ENCODE measurements at places on chromosomes 12 and 14.

DNA sequence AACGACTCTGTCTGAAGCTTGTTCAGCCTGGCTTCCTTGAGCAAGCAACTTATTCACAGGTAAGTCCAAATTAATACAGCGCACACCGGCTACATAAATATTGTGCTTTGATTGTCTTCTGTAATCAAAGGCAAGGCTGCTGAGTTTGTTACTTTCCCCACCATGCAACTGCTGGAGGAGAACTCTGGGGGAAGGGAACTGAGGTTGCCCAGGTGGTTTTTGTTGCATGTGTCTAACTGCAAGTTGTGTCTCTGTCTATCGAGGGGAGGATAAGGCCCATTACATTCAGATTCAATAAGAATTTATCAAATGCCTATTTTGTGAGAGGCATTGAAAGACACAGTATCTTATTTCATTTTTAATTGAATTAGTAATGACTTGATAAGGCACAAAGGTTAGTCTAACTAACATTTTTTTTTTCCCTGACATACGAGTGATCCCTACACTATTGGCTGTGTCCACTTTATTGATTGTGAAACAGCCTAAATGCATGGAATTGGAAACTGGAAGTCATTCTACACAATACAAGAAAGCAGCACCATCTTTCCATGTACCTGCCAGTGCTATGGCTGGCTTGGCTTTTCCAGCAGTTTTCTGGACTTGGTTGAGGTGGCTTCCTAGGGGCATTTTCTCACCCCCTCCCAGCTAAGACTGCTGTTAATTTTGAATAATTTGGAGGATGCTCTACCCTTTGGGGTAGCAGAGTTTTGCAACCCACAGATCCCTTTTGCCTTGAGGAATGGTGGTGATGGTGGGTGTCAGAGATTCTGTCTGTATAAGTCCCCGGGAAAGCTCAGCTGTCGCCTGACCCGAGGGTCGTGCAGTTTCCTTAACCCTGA is 951 bp upstream of the CHST11 start:
- no peak for DNase-seq

DNA sequence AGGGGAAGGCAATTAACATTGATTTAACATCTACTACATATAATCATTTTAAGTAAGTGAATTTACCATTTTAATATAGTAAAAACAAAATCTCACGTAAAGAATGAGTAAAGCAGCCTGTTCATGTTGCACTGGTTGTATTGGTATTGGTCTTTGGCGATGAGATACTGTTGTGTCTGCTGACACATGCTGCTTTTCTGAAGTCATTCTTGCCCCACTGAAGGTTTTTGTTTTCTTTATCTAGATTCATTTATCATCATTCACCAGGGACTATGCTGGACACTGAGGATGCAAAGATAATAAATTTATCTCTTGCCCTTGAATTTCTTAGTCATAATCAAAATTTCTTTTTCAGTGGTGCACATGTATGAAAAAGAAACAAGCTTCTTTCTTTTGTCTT is 246.2 kb upstream of the NPAS3 start:
- no peak for DNase-seq

DNA sequence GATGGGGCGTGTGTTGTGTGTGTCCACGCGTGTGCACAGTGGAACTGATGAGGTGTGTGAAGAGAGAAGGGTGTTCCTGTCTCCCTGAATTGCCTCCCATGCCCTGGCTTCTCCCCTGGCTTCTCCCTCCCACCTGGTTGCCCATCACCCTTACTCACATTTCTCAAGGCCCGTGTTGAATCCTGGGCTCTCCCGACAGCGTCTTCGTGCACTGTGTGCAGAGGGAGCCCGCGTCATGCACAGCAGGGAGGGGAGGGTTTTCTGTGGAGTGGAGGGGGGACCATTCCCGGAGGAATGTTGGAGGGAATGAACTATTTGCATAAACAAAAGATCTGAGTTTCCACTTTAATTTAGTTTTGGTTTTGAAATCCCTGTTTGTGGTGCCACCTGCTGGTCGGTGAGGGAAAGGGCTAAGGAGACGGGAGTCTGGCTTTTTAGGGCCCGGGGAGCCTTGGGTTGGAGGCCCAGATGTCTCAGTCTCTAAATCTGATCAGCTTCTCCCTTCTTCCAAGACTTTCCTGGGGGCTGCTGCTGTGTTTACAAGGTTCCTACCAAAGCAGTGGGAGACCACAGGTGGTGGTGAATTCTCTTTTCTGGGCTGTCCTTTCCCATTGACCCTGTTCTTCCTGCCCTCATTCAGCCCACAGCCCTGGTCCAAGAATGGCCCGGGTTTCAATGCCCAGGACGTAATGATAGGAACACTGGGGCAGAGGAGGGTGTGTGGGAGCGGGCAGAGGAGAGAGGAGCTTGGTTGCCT is at the start of gene C1R:
Gene C1R, minus strand, starts transcription at position 217 of the 757 bp plus-strand sequence. Its CDS starts 57 bp downstream, at position 160.
- peak; percentile 44 for DNase-seq

GRCh38 chr14:43308421-43309110 is 1198.5 kb downstream of the FSCB start:
- no peak for DNase-seq

GRCh38 chr12:41336041-41336549 is 148.0 kb downstream of the PDZRN4 start:
- DNase-seq: peak; percentile 33

GRCh38 chr12:79373896-79374499 is 316.8 kb downstream of the PAWR start:
- no peak for DNase-seq

DNA sequence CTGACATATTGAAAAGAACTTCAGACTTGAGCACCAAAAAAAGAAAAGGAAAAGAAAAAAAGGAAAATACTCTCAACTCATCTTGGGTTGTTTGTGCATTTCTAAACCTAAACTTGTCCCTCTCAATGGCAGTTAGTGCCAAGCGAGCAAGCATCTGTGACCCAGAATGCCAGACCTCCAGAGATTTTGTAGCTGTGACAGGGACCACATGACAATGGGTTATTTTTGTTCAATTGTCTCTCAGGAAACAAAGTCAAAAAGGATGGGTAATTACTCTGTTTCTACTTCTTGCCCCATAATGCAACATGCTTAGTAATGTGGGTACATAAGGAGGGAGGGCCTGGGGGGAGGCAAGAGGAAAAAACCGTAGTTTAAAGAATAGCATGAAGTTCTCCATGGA is 285.7 kb upstream of the RTL1 start:
- no peak for DNase-seq

DNA sequence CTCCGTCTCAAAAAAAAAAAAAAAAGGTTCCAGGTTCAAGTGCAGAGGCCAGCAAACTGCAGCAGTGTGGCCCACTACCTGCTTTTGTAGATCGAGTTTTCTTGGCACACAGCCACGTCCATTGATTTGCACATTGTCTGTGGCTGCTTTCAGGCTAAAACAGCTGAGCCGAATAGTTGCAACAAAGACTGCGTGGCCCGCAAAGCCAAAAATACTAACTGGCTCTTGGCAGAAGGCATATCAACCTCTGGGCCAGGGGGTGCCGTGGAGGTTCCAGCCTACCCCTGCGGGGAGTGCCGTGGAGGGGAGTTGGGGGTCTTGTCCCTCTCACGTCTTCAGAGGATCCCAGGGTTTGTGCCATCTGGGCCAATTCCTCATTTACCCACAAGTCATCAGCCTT is 170.1 kb downstream of the ADGRD1 start:
- DNase-seq: no peak

DNA sequence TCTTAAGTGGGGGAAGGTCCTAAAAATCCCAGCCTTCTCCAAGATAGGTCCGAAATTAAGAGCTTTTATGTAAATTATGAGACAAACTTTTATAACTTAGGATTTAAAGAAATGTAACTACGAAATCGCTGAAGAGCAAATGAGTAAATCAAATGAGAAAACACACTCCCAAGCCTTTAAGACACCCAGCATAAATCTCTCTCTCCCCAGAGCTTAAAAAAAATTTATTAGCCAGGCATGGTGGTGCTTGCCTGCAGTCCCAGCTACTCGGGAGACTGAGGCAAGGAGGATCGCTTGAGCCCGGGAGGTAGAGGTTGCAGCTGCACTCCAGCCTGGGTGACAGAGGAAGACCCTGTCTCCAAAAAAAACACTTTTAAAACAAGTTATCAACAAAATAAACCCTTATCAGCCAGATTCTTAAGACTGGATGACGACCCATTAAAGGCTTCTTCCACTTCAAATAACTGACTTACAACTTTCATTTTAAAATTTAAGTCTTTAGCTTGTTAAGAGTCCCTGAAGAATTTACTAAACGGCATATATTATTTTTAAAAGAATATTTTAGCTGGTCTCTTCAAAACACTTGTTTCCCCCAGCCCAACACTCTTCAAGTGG is 3.2 kb downstream of the PTGES3 start:
- DNase-seq: no peak

DNA sequence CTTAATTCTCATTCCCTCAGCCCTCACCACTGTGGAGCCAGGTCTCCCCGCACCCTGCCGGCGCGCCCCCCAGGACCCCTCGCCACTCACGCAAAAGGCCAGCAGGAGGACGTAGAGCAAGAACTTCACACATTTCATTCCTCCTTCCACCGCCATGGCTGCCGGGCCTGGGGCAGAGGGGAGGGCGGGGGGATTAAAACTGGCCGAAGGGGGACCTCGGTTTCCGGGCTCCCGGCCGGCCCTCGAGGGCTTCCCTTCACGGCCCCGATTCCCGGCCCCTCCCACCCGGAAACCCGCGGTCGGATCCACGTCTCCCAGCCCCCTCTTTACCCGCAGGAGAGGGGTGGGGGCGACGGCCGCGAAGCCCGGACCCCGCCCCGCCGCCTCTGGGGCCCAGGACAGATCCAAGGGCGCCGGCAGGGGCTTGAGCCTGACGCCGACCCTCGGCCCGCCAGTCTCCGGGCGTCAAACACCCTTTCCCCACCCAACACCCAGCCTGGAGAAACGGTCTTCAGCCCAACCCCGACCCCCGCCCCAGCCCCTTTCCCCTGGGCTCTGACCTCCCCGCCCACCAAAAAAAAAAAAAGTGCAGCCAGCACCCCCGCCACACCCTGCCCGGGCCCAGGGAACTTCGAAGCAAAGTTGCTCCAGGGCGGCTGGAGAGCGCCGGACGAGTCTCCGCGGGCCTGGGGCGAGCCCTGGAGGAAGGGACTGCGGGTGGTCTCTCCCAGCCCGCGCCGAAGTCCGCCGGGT is 447 bp downstream of the CD63 start:
- peak; percentile 87 for DNase-seq

DNA sequence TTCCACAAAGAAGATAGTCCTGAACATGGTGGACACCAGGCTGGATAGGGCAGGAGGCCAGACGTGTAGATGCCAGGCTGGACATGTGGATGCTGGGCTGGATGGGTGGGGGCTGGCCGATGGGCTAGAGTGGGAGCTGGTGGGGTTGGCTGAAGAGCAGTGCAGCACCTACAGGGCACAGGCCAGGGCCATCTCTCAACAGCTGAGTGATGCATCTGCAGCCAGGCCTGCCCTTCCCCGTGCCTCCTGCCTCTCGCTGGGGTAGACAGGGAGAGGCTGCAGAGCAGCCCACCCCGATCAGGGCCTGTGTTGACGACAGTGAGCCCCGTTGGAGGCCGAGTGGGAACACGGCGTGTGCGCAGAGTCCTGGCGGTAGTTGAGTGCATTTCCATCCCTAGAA is 39.3 kb downstream of the EP400 start:
- no peak for DNase-seq

DNA sequence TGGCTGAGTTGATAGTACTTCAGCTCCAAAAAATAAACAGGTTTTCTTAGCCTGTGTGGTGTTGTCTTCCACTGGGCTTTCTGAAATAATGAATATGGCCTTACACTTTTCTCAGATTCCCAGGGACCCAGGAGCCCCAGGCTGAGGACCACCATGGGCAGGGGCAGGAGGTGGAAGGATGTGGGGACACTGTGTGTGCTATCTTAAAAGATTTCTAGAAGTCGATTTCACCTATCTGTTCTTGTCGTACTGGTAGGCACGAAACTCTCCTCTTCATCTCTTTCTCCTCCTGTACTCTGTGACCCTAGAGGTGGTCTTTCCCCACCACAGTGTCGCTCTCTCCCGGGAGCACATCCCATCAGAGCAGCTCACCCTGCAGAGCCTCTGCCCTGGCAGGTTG is 107.7 kb upstream of the FKBP4 start:
- DNase-seq: no peak

- peak; percentile 90 for DNase-seq
Measured at GRCh38 chr12:94100990-94101737, 47.2 kb upstream of the PLXNC1 start.

- no peak for DNase-seq
Measured at GRCh38 chr12:10189653-10190052, 10.8 kb downstream of the TMEM52B start.

- DNase-seq: peak; percentile 46
Measured at GRCh38 chr12:119060847-119061796, 79.8 kb downstream of the SRRM4 start.

- no peak for DNase-seq
Measured at GRCh38 chr12:66061557-66062289, 68.8 kb downstream of the LLPH start.

DNA sequence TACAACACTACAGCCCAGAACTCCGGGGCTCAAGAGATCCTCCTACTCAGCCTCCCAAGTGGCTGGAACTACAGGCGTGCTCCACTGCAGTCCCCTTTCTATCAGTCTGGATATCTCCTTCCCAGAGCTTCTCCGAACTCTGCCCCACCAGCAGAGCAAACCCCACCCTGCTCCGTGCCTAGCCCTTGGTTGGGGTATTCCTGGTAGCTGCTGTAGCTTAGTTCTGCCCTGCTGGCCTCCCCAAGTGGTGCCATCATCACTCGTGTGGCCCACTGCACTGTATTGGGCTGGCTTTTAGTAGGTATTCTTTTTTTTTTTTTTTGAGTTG is 9.5 kb downstream of the HSP90AA1 start:
- no peak for DNase-seq

DNA sequence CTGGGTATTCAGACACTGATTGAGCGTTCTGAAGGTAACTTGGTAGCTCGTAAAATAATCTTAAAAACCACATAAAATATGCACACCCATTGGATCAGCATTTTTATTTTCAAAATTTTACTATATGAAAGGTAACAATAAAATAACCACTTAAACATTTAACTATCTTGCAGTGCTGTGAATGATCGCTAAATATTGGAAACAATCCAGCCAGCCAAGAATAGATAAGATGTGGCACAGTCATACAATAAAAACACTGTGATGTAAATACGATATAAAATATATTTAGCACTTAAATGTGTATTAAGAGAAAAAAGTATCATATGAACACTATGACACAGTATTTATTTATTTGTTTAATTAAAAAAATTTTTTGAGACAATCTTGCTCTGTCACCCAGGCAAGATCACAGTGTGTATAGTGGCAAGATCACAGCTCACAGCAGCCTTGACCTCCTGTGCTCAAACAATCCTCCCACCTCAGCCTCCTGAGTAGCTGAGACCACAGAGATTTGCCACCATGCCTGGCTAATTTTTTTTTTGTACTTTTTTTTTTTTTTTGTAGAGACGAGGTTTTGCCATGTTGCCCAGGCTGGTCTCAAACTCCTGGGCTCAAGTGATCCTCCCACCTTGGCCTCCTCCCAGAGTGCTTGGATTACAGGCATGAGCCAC is 39.4 kb downstream of the SDR9C7 start:
- DNase-seq: no peak

Data from spinal cord (tissue), 10 donors.